SK-N-MC (cell line): ENCODE measurements at places on chromosomes 5 and 9.

GRCh38 chr9:129422032-129422842, 198.7 kb downstream of the C9orf50 start:
- DNase-seq: no peak

- no peak for DNase-seq
Measured at GRCh38 chr9:136017289-136018190, 56.4 kb upstream of the UBAC1 start.

DNA sequence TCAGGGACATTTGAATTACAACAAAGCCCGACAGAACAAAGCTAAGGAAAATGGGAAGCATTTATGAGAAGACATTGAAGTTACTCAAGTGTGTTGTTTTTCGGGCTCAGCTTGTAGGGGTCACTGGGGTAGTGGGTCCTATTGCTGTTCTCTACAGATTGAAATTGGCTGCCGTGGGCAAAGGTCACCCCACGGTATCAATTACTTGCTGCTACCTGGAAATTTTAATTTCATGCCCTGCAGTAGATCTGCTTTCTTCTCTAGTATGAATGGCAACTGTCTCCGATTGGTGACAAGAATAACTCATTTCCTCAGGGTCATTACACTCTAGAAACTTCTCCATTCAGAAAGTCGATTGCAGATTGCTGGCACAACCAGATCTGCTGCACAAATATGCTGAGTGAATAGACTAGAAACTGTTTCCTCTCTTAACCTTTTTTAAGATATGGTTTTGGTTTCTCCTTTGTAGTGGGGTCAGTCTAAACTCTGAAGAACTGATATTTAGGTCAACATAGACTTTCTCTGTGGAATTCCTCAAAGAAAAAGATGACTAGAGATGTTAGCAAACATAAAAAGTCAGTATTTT, 454.1 kb downstream of the ARHGEF28 start:
- no peak for DNase-seq

- no peak for DNase-seq
Measured at GRCh38 chr5:9358961-9359685, 186.8 kb downstream of the SEMA5A start.

DNA sequence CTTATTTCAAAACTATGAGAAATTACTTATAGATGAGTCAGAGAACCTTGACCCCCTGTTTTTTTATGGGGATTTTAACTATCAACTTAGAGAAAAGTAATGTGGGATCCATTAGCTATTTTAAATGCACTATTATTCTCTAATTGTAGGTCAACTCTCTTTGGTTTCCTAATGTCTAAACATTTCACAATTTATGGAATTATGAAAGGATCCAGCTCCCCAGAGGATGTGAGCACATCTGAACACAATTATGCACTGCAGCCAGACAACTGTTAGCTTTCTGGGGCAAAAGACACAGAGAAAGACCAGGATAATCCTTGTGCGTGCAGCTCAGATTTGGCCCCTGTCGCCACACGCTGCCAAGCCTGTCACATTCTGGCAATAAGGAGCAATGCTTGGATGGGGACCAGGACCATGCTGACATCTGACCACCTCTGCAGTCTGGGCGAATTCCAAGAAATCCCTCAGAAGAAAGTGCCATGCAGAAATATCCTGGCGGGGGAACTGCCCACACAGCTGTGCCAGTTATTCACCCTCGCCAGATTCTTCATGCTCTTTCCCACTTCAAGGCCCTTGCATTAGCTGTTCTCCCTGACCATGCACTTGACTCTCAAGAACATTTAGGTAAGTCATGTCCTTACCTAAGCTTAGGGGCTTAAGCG, 22.2 kb upstream of the CMBL start:
- DNase-seq: no peak

DNA sequence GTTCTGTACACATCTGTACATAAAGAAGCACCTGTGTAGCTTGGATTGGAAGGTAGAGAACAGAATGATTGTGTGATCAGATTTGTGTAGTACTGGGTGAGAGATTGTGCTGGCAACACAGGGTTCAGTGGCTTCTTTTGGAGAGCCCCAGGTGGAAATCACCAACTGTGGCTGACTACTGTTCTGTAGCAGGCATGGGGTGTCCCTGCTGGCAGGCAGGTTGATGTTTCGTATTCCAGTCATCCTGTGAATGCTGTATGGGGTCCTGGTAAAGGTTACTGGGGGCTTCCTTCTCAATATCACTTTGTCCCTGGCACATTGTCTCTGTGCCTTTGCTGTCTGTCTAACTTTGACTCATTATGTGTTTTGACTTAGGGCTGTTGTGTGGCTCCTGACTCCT, 5.3 kb downstream of the ASPN start:
- no peak for DNase-seq

DNA sequence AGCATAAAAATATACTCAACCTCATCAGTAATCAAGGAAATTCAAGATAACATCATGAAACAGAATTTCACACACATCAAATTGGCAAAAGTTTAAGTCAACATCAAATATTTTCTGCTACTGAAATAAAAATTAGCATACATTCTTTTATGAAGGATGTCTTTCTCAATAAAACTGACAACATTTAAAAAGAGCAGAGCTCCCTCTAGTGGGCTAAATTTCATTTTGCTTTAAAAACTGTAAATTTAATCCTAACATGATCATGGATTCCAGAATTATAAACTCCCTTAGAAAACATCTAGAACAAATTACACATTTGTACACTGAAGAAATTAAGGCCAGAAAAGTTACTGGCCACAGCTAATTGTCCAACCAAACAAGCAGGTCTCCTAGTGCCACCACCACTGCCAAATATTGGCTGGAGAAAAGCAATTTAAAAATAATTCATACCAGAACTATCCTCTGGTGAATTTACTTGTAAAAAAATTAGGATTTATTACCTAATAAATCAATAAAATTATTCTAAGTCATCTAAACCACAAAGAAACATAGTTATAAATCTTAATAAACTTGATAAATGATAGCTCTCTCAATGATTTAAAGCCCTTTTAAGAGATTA, 31.2 kb downstream of the DEPDC1B start:
- DNase-seq: no peak

- DNase-seq: no peak
Measured at GRCh38 chr5:140673187-140673976, at the start of gene DND1. TSS of gene DND1 (minus strand) at chr5:140673576. CDS start at chr5:140673542, 34 bp downstream.

- DNase-seq: no peak
Measured at GRCh38 chr5:175443514-175444059, 395 bp downstream of the DRD1 start.

DNA sequence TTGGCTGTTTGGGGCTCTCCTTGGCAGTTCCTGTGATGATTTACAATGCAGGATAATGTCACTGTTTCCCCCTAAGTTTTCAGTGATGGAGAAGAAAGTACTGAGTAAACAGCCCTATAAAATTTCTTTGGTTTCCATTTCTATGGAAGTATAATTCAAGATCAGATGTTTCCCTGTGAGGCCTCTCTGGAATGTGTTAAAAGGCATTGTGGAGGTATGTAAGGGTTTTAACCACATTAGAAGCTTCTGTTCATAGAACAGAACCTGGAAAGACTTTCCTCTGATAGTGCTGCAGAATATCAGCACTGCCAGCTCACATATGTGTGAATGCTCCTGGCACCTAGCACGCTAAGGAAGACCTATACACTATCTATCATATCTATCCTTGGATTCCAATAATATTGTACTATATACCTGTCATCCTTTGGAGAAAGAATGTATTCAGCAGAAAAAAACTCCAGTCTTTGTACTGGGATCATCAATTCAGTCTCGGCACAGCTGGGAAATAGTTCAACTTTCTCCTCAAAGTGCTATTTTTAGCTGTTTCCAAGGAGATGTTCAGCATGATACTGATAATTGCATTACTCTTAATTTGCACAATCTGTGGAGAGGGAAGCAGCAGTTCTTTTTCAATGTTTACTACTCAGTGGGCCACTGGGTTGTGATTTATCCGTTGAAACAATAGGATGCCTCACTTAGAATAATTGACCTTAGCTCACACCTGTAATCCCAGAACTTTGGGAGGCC, 21.9 kb downstream of the TTC1 start:
- no peak for DNase-seq

- DNase-seq: no peak
Measured at GRCh38 chr5:74020503-74020902, 394.5 kb downstream of the ARHGEF28 start.

- no peak for DNase-seq
Measured at GRCh38 chr9:135669616-135670285, 6.6 kb downstream of the LCN9 start.

DNA sequence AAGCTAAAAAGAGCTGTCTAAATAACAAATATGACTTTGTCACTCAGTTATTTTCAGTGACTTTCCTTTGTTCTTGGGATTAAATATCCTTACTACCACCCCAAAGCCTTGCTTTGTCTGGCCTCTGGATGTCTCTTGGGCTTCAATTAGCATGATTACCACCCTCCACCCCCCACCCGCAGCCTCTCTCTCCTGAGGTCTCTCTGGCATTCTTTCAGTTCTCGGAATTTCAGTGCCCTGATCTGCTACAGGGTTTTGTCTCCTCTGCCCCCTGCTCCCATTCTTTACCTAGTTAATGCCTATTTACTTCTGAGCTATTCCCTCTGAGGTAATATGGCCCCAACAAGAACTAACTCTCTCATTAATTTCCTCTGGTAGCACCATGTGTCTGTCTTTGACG, 376.4 kb downstream of the DEPDC1B start:
- no peak for DNase-seq

DNA sequence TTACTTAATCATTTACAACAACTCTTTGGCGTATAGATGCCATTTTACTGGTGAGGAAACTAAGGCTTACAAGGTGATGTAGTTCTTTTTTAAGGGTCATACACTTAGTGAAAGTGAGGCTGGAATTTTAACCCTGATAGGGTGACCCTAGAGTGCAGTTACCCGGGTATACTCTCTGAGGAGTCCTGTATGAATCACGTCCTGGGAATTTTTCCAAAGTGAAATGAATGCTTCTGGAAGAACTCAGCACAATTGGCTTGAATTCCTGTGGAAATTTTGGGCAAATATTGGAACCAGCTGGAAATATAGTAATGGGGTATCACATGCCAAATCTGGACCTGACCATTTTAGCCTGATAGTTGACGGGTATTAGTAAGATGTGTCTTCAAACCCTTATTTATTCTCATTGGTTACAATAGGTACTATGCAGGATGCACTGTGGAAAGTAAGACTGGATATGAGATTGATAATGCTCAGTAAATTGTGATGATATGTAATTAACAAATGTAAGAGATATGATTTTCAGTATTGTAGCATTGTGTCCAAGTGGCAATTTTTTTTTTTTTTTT, 14.8 kb downstream of the SUB1 start:
- no peak for DNase-seq

DNA sequence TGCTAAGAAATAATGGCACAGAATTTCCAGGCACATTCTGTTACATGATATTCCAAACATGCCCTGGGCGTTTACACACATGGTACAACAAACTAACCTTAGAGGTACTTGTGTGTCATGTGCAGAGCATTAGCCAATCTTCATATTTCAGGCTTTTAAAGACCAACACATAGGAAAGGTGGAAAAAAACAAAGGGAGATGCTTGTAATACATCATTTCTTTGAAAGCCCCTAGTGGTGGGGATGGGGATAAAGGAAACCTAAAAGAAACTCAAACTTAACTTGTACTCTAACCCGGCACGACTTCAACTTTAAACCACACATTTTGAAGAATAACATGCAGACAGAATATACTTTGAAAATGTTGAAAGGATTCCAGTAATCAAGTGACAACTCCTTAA, 133.6 kb downstream of the PTPRD start:
- DNase-seq: no peak

DNA sequence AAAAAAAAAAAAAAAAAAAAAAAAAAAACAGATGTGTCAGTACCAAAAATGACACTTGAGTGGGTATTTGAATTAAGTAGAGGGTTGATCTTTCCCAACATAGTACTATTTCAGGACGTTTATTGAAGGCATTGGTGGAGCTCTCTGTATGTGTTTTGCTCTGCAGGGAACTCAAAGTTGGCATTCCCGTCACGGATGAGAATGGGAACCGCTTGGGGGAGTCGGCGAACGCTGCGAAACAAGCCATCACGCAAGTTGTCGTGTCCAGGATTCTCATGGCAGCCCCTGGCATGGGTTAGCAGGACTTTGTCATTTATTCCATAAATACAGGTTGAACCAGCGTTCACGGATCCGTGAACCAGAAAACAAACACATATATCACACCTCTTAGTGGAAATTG, 34.9 kb downstream of the SFXN1 start:
- no peak for DNase-seq

DNA sequence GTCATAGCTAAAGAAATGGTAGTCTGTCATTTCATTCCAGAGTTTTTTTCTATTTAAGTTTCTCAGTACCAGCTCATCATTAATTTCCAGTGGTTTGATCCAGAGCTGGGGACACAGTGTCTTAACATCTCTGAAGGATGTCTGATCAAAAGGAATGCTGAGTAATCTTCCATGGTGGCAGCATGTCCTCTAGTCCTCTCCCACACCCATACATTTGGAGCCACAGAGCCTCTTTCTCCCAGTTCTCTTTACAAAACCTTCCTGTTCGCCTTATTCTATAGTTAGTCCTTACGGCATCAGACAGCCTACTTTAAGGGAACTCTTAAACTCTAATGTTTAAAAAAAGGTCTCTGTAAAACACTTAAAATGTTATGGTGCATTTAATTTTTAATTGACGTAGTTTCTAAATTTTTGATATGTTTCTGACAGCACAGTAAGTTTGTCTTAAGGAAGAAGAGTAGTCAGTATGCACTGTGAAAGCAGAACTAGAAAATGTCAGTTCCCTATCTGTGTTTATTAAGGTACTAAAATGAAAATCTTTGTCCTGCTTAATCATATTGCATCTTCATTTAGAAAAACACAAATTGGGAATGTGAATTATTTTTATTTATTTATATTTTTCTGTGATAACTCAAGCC, 96.8 kb downstream of the INIP start:
- no peak for DNase-seq

GRCh38 chr9:131543141-131543540, 2.2 kb upstream of the PRRT1B start:
- DNase-seq: no peak

GRCh38 chr9:5748438-5748837, 84.5 kb downstream of the ERMP1 start:
- DNase-seq: no peak

DNA sequence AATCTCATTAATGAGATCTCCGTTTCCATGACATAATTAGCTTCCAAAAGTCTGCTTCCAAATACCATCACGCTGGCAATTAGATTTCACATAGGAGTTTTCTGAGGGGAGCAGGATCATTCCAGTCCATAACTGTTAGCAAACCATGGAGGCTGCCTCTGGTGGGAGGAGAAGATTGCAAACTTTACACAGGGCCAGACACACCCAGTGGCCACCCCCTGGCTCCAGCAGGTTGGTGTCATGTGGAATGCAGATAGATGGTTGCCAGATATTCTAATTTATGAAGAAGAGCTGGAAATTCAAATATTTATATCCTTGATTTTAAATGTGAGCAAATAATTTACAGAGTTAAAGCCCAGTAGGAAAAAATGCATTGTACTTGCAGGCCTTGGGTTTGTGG, 164.2 kb downstream of the ICE1 start:
- DNase-seq: no peak

DNA sequence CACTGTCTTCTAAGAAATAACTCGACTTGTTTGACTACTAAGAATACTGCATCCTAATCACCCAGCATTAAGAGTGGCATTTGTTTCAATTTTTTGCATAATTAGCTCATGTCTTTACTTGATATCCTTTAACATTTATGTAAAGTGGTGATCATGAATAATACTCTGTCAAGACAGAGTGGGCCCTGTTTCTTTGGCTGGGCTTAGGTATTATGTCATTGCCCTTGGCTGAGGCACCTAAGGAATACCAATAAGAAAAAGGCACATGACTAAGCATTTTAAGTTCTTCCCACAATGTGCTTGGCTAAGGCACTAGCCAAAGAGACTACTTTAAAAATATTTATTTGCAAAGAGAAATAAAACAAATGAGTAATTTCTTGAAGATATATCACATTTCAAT, 308.1 kb downstream of the CTNND2 start:
- no peak for DNase-seq
